ENCODE measurements at places on chromosomes 2 and 18.

DNA sequence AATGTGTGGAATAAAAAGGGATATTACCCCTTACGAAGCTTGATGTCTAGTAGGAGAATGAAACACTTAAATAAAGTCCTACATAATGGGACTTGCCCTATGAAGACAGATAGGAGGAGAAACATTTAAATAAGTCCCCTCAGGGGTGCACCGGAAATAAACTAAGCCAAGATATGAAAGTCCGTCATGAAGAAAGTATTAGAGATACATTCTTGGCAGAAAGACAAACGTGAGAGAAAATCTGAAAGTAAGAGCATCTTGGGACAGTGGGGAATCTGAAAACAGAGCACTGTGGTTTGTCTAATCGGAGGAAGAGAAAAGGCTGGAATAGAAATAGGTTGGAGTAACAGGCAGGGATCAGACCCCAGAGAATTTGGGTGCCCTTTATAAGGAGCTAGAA lies 516.9 kb upstream of the DSEL start:
- DNase-seq: no peak

DNA sequence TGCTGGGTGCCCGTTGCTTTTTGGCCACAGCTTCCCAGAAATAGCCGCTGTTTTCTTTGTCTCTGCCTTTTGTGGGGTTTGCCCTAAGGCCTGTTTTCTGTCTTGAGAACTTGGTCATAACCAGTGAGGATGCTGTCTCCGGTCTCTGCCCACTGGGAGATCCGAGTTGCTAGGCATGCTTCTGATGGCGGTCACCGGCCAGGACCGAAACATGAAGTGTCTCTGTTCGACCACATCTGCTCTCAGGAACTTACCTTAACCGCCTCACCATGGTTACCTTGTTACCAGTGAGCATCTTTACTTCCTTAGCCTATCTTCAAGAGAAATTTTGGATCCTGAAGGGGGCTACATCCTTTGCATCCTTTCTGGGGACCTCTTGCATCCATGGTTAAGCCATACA lies 91.9 kb downstream of the RTP5 start:
- DNase-seq: no peak

- no peak for DNase-seq
These were observed 193.6 kb downstream of the CD226 start for GRCh38 chr18:69754108-69754507.

DNA sequence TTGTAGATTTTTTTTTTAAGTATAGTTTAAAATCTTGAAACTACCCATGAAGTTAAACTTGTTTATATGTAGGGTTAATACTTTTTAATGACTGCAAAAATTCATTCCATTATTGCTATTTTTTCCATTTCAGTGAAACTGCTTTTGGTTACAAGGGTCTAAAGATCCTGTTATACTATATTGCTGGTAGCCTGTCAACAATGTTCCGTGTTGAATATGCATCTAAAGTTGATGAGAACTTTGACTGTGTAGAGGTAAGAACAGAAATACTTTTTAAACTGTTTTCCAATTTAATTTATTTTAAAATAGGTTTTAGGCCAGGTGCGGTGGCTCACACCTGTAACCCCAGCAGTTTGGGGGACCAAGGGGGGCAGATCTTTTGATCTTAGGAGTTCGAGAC lies 30.5 kb downstream of the HAT1 start:
- no peak for DNase-seq

GRCh38 chr2:191565647-191566198 lies 112.2 kb upstream of the NABP1 start:
- no peak for DNase-seq

DNA sequence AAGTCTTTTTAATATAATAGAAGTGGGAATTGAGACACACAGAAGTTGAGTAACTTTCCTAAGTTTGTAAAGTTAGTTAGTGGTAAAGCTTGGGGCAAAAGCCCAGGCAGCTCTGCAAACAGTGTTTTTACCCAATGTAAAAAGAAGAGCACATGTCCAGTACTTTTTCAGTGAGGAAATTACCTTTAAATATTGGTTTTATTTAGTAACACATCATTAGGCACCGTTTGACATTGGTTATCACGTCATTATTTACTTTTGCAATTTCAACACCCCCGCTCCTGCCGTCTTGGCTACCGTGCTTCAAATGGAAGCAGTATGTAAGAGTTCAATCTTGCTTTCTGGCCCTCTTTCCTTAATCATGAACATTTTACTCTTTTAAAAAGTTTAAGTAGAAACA lies 807.9 kb downstream of the EPHA4 start:
- DNase-seq: no peak

- no peak for DNase-seq
These were observed 16.6 kb upstream of the RPE start for GRCh38 chr2:209985874-209986273.

- no peak for DNase-seq
These were observed 215.3 kb downstream of the ANAPC1 start for GRCh38 chr2:111668741-111669140.

DNA sequence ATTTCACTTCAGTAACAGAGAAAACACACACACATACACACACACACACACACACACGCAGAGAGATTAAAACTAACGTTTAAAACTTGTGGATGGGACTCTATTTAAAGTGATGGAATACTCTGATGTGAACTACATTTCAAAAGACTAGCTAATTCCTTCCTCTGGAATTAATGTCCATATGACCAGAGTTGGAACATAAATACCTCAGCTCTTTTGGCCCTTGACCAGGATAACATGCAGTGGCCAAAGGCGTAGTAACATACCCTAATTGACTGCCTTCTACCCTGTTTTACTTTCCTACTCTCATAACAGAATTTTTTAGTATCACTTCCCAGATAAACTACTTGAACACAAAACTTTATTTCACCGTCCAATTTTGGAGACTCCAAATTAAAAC lies 671.3 kb upstream of the CHAC2 start:
- DNase-seq: no peak

GRCh38 chr2:134109725-134110124 lies 144.1 kb upstream of the MGAT5 start:
- DNase-seq: no peak

- DNase-seq: no peak
These were observed 36.6 kb downstream of the CYB5A start for GRCh38 chr18:74255131-74255616.

DNA sequence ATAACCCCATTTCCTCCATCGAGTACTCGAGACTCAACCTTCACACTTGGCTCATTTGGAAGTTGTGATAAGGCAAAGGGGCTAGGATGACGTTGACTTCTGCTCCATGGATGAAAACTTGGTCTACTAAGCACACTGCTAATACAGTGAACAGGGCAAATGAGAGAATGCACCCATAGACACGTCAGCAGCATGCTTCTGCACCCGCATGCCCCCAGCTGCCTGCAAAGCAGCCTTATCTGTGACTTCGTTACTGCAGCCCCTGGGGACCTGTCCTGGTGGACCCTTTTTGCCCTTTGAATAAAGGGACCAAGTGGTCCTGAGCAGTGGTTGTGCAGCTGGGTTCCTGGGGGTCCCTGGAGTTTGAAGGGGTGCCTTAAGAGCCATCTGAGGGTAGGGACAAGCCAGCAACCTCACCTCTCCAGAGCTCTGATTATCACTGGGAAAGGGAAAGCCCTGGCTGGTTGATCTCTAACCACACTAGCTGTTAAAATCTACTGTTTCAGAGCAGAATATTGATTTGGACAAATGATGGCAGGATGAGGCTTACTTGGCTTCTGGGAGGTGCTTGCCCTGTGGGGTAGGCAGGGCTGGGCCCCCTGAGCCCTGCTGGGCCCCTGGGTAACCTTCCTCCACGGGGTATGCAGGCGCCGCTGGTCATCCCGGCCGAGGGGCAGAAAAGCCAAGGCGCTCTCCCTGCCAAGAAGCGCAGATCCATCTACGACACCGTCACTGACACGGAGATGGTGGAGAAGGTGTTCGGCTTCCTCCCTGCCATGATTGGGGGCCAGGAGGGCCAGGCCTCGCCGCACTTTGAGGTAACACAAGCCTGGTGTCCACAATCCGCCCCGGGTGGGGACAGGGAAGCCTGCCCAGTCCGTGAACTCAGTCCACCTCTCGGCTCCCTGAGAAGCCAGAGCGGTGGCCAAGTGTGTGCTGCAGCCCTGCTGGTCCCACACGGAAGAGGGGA lies 37.6 kb upstream of the GPR17 start:
- no peak for DNase-seq

DNA sequence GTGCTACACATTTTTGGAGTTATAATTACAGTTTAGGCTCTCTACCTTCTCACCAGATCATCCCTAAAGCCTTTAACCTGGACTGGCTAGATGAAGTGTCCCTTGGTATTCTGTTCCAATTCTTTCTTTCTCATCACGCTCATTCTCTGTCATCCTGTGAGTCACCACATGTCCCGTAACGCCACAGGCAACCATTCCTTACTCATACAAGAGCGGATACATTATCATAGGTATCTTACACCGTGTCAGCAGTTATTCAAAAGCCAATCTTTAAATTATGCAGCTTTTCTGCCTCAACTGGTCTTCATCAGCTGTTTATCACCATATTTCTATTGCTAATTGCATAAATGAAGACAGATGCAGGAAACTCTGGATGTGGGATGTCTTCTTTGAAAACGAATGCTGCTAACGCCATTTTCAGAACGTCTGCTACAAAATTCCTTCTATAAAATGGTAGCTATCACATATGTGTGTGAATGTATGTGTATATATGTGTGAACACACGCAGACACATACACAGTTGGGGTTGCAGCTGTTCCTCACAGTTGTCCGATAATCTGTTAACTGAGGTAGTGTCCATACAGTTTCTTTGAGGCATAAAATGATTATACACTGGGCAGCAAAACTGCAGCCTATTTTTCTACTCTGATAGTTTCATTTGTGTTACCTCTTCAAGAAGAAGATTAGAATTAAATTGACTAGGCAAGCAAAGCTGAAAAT lies 47.9 kb downstream of the EML6 start:
- DNase-seq: no peak

- DNase-seq: no peak
These were observed 50.2 kb downstream of the SKA1 start for GRCh38 chr18:50424877-50425690.
